Activated CD4-positive, CD25-positive, alpha-beta regulatory T cell (primary cell): ENCODE measurements at places on chromosomes 16 and 17.

DNA sequence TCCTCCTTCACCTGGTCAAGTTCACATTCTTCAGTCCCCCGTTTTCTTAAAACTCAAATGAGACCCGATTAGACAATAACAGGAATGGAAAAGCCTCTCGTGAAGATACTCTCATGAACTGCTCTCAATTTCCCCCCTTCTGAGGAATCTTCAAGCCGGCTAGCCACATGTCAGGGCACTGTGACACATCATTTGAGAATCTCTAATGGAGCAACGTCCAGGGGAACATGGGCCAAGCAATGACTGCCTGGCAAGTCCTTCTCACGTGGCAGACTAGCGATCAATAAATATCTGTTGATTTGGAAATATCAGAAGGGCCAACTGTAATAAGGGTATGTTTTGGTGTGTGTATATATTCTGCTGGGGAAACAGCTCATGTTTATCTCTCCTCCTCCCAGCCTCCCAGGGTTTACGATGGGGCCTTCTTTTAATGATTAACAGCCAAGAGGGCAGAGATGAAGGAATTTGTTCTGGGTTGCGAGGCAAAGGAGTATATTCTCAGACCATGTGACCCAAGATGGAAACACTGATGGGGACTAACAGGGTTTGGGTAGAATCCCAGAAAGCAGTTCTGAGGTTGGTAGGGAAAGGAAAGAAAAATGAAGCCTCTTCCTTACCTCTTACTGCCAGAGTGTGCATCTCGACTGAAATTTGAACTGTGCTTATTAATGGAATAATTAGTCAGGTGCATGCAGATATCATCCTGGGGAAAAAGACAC is 21.4 kb downstream of the TTLL6 start:
- no peak for DNase-seq

GRCh38 chr17:41464682-41465081 is 2.5 kb downstream of the KRT32 start:
- DNase-seq: no peak

DNA sequence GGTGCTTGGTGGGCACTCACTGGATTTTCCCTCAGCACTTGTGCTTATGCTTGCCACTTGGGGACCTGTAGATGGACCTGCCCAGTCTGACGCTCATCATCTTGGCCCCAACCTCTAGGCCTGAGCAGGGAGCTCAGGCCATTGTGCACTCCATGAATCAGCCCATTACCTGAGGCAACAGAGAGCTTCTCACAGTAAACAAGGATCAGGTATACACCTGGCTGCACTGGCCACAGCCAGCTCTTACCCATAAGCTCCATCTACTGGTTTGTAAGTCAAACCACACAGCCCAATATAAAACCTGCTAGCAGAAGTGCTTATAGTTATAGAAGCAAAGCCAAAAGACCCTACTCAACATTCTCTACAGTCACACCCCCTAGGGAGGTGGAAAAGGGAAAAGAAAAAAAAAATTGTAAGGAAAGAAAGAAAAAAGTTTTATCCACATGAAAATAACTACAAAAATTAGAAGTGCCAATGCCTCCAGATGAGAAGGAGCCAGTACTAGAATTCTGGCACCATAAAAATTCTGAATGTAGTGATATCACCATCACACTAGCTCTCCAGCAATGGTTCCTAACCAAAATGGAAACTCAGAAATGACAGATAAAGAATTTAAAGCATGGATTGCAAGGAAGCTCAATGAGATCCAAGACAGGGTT is 87.8 kb upstream of the CDH5 start:
- DNase-seq: no peak

DNA sequence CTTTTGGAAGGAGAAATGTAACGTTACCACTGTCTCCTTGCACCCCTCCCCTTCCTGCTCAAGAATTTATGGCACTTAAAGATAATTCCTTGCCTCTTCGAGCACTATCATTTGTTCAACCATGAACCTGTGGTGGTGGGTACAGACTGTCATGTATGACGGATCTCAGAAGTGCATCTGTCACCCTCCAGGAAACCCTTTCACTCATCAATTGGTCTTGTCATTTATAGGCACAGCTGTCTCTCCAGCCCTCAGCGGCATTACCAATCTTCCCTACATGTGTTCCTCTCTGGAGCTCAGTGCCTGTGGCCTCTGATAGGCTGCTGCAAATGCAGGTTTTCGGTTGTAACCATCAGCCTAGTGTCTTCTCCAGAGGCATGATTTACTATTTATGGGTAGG is 15.0 kb downstream of the CNTNAP4 start:
- no peak for DNase-seq
